ENCODE measurements at places on chromosomes 1 and 21. TPM values are rescaled to one million over a fixed set of nuclear protein-coding genes. Genes with fewer than 3 reads are reported as not detected.

The LRRC38 gene
- not detected for total RNA-seq

The F5 gene
- 1.7 TPM for total RNA-seq

The KCNJ9 gene
- total RNA-seq, result not detected

The KRTAP12-2 gene
- total RNA-seq, result not detected
